ENCODE measurements at places on chromosomes 6 and 20.

DNA sequence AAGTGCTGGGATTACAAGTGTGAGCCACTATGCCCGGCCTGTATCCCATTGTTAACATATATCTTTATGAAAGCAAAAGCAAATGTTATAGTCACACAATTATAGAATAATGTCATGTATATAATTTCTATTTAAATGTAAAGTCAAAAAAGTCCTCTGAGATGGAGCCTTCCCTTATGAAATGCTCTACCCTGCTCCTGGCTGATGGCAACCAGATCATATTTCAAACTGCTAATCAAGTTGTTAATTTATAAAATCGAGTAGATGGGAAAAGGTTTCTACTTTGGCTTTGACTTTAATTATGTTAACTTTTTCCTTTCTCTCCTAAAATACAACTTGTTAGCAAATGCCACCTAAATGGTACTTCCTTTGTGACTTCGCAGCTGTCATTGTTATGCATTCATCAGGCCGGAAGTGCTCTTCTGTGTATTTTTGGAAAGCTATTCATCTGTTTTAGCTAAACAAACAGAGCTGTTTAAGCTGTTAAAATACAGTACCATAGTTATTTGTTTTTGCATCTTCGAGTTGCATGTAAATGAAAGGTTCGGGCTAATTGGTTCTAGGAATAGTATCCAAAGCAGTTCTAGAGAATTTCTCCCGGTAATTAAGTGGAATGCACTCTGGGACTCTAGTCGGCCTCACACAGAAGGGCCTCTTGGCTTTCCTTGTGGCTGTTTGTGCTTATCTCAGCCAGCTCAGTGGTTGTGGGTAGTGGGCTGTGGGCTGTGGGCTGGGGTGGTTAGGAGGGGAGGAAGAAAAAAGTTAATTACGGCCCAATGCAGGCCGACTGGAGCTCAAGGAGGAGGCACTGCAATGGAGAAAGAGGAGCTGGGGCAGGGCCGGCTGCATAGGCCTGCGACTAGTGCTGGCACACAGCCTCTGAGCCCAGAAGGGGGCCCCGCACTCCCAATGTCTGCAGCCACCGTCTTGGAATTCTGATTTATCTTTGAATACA lies 34.8 kb downstream of the SLC35D3 start:
- DNase-seq: no peak

DNA sequence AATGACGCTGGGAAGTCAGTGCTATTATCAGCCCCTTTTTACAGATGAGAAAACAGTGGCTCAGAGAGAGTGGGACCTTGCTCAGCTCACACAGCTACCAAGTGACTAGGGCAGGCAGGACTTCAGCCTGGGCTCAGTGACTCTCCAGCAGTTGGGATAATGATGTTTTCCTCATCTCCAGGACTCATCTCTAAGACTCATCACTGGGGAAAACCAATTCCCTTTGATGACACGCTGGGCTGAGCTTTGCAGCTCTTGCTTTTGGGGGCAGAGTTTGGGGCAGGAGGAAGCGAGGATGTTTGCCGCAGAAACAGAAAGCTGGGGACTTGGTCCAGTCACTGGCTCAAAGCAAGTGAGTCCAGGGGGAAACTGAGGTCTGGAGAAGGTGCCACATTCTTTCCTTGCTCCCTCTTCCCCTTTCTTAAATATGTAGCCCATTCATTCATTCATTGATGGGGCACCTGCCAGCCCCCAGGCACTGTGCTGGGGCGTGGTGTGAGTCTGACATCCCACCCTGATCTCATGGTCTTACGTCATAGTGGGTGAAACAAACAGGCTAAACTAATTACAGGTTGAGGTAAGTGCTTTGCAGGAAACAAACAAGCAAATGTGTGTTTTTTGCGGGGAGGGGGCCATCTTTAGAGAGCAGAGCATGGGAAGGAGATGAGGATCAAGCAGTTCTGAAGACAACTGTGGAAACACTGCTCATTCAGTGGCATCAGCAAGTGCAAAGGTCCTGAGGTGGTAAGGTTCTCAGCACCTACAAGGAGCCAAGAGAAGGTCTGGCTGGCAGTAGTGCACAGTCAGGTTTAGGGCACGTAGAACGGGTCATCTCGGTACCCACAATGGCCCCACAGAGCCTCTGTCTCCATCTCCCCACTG lies 74.4 kb upstream of the PMEPA1 start:
- DNase-seq: no peak

DNA sequence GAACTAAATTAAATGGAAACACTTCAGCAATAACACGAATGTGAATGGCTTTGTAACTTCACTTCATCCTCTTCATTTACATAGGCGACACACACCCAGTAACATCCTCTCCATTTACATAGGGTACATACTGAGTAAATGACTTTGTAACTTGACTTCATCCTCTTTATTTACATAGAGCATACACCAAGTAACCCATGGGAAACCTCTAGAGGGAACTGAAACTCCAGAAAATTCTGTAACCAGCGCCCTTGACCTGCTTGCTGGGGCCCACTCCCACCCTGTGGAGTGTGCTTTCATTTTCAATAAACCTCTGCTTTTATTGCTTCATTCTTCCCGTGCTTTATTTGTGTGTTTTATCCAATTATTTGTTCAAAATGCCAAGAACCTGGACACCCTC lies 81.6 kb upstream of the OPRM1 start:
- no peak for DNase-seq

- DNase-seq: no peak
Observed at GRCh38 chr6:113370508-113371502, 486.3 kb upstream of the MARCKS start.

GRCh38 chr6:105036351-105036750 lies 79.4 kb downstream of the LIN28B start:
- no peak for DNase-seq

GRCh38 chr20:10304471-10305046 lies 85.9 kb downstream of the SNAP25 start:
- DNase-seq: no peak

- DNase-seq: no peak
Observed at GRCh38 chr6:3523271-3523670, 66.4 kb upstream of the SLC22A23 start.

GRCh38 chr6:29907637-29908340 lies 34.5 kb upstream of the HLA-A start:
- DNase-seq: no peak

DNA sequence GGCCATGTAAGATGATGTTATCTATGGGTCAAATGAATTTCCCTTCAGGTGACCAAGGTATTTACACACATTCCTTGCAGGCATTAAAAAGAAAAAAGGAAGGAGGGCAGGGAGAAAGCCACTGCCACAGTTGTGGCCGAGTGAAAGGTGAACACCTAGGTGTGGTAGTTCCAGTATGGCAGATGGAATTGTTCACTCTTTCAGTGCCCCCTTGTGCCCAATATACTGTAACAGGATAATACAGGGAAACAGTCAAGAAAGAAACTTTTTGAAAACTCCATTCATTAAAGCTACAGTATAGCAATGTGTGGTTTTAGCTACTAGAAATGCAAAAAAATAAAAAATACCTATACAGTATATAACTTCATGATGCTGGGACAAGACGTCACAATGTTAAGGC lies 52.1 kb downstream of the BMP2 start:
- DNase-seq: no peak

Data from stimulated activated CD4-positive, alpha-beta T cell treated with anti-CD3 and anti-CD28 coated beads, Interleukin-4, amount 100 ng/mL, for 24 hours (primary cell).